ENCODE measurements at places on chromosomes 3 and 15. TPM values are rescaled to one million over a fixed set of nuclear protein-coding genes. Genes with fewer than 3 reads are reported as not detected.

SPESP1 gene
- total RNA-seq: 4.4 TPM

P2RY12 gene
- total RNA-seq: not detected

ARPP21 gene
- total RNA-seq: 0.24 TPM

SLC41A3 gene
- 53.4 TPM for total RNA-seq

IGSF10 gene
- 3.7 TPM for total RNA-seq

TBL1XR1 gene
- total RNA-seq: 87.9 TPM

LYZL4 gene
- total RNA-seq: not detected

RETNLB gene
- total RNA-seq: not detected

ROBO1 gene
- 47.8 TPM for total RNA-seq

GOLGA6A gene
- 6.9 TPM for total RNA-seq

CACNA2D3 gene
- total RNA-seq: not detected

ZBBX gene
- total RNA-seq: not detected

ATP13A5 gene
- total RNA-seq: not detected
